ENCODE measurements at places on chromosomes 12 and 14.
A peak's percentile ranks its signal among the peaks of the same experiment; 100 is the strongest.

- no peak for DNase-seq
These were observed 7.8 kb downstream of the AMN start for GRCh38 chr14:102930138-102930752.

GRCh38 chr12:71315328-71315985, 124.1 kb upstream of the LGR5 start:
- no peak for DNase-seq

- DNase-seq, result peak; percentile 40
These were observed 14.9 kb upstream of the SCAF11 start for GRCh38 chr12:46005151-46005797.

GRCh38 chr14:94545131-94545841, 16.0 kb upstream of the SERPINA4 start:
- DNase-seq, result no peak

DNA sequence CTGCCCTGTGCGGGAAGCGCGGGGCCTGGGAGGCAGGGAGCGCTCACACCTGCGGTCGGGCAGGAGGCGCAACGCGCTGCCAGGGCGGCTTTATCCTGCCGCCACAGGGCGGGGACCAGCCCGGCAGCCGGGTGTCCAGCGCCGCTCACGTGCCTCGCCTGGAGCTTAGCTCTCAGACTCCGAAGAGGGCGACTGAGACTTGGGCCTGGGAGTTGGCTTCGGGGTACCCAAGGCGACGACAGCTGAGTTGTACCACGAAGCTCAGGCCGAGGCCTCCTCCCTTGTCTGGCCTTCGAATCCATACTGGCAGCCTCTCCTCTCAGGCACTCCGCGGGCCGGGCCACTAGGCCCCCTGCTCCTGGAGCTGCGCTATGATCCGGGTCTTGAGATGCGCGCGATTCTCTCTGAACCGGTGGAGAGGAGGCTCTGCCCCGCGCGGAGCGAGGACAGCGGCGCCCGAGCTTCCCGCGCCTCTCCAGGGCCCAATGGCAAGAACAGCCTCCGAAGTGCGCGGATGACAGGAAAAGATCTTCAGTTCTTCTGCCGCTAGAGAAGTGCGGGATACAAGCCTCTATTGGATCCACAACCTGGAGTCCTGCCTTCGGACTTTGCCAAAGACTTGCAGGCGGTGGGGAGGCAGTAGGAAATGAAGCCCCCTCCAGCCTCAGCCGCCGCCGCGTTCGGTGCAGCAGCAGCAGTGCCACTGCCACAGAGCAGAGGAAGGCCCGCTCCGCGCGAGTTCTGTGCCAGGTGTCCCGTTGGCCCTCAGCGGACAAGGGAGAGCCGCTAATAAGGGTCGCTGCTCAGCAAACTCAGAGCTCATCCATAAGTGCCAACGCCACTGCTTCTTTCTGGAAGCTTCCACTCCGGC, 6.8 kb downstream of the SIX1 start:
- DNase-seq, result no peak

GRCh38 chr14:76761136-76761959, at the start of gene VASH1:
TSS of gene VASH1 (plus strand) at chr14:76761468. CDS start at chr14:76762822, 1,354 bp downstream.
- DNase-seq, result peak; percentile 83

- DNase-seq, result no peak
These were observed 723.4 kb downstream of the TRHDE start for GRCh38 chr12:72995616-72996015.
